Cardiac muscle cell (in vitro differentiated cells and primary cell): ENCODE measurements at places on chromosomes 1 and 21.

- peaks cover 2% of the 10 kb centered on the region for H3K36me3 ChIP-seq
- peaks cover 5% of the 10 kb centered on the region for H3K27me3 ChIP-seq
- no peaks in the 10 kb centered on the region for H3K4me1 ChIP-seq
- no peak overlapping the region for H3K4me3 ChIP-seq
- no peak overlapping the region for H3K27ac ChIP-seq
These were observed 2.0 kb upstream of the UTP25 start for GRCh38 chr1:209825591-209826434.

GRCh38 chr1:25568090-25568833 is 24.9 kb downstream of the LDLRAP1 start:
- H3K4me3 ChIP-seq: no peak overlapping the region
- DNase-seq: no peak
- H3K4me1 ChIP-seq: peaks cover 15% of the 10 kb centered on the region
- H3K27ac ChIP-seq: no peak overlapping the region
- no peaks in the 10 kb centered on the region for H3K36me3 ChIP-seq

GRCh38 chr1:170426596-170426995 is 105.4 kb upstream of the GORAB start:
- no peak overlapping the region for H3K4me3 ChIP-seq
- no peak for DNase-seq
- H3K27me3 ChIP-seq: no peaks in the 10 kb centered on the region
- no peaks in the 10 kb centered on the region for H3K36me3 ChIP-seq
- no peaks in the 10 kb centered on the region for H3K4me1 ChIP-seq

DNA sequence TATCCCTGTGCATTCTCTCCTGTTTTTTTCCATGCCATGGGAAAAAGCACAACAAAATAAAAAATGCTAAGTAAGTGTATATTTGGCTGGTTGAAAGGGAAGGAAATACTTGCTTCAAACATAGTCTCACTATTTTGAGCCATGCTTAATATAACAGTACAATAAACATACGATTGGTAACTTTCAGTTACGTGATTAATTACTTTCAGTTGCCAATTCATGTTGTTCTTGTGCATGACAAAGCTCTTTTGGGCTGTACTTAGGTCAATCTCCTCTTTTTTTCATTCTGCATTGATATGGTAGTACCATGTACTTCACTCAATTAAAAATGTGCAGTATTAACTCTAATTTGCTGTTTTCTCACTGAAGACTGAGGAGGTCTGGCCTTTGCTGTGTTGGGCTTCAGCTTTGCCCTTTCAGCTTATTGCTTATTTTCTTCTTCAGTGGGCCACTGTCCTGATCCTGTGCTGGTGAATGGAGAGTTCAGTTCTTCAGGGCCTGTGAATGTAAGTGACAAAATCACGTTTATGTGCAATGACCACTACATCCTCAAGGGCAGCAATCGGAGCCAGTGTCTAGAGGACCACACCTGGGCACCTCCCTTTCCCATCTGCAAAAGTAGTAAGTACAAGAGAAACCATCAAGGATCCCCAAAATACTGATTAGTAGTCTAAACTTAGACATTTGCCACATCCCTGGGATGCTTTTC is 2.7 kb downstream of the C4BPB start:
- no peak overlapping the region for H3K4me3 ChIP-seq
- H3K27ac ChIP-seq: no peak overlapping the region
- no peaks in the 10 kb centered on the region for H3K36me3 ChIP-seq
- H3K27me3 ChIP-seq: no peaks in the 10 kb centered on the region
- DNase-seq: no peak

GRCh38 chr1:228288536-228289238 is 80.8 kb downstream of the OBSCN start:
- H3K4me3 ChIP-seq: no peak overlapping the region
- H3K4me1 ChIP-seq: no peaks in the 10 kb centered on the region
- DNase-seq: no peak
- H3K36me3 ChIP-seq: peaks cover 78% of the 10 kb centered on the region
- no peaks in the 10 kb centered on the region for H3K27me3 ChIP-seq

DNA sequence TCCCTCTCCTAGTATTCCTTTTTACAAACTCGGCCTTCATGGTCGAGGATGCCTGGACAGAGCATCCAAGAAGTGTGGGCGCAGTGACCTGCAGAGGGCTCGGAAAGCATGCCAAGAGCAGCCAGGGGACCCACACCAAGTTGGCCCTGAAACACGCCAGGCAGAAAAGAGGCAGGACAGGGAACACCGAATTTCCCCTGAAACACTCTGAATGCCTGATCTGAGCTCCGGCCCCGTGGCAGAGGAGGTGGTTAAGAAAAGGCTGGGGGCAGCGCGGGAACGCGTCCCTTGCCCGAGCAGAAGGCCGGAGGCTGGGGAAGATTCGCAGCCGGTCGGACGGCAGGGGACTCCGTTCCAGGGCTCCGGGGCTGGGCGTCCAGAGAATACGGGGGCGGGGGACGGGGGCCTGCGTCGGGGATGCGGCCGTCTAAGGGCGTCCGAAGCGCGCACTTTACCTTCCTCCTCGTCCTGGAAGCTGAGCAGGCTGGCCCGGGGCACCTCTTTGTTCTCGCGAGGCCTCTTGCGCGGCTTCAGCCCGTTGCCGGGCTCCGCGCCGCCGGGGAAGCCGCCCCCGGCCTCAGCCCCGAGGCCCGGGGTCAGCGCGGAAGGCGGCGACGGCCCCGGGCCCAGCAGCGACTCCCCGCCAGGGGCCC is 558 bp downstream of the PAXBP1 start:
- peaks cover 6% of the 10 kb centered on the region for H3K36me3 ChIP-seq
- no peaks in the 10 kb centered on the region for H3K27me3 ChIP-seq
- H3K27ac ChIP-seq: peak overlapping the region; percentile 95
- H3K4me1 ChIP-seq: peaks cover 15% of the 10 kb centered on the region
- DNase-seq: peak; percentile 65

DNA sequence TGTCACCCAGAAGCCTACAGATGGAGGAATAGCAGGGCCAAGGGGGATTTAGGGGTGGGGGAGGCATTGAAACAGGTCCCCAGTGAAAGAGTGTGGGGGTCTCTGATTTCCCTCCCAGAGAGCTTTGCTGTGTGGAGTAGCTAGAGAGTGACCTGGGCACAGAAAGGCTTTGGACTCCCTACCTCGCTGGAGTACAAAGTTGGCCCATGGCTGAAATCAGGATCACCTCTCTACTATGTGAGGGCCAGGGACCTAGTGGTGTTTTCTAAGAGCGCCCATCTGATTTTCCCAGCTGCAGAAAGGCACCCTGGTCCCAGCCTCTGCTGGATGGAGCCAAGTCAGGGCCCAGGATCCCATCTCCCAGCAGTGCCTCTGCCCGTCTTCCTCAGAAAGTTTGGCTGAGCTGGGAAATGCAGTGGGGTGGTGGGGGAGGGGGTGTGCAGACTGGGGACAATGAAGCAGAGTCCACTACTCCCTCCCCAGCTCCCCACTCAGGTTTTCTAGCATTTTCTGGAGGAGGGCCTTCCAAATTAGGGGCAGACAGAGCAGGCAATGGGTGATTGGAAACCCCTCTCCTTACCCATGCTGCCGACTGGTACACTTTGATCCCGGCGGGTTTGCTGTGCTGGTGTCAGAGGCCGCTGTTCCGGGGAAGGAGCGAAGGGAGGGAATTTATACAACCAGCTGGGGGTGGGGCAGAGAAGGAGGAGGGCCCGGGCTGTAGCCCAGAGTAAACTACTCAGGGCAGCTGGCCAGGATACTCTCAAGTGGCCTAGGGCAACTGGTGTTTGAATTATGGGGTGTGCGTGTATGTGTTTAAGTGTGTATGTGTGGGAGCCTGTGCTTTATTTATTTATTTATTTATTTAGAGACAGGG is at the start of gene SELENBP1:
Gene SELENBP1 (minus strand): TSS at position 648 of the 877 bp plus-strand sequence. CDS start 64 bp downstream, at position 584.
- H3K36me3 ChIP-seq: no peaks in the 10 kb centered on the region
- peak; percentile 76 for DNase-seq
- no peaks in the 10 kb centered on the region for H3K27me3 ChIP-seq
- H3K4me3 ChIP-seq: peak within 1 kb of the TSS; percentile 38
- peaks cover 19% of the 10 kb centered on the region for H3K4me1 ChIP-seq

- no peak for DNase-seq
- no peak overlapping the region for H3K27ac ChIP-seq
- H3K27me3 ChIP-seq: no peaks in the 10 kb centered on the region
- no peaks in the 10 kb centered on the region for H3K36me3 ChIP-seq
These were observed 112.4 kb upstream of the ZNF648 start for GRCh38 chr1:182173808-182174512.

DNA sequence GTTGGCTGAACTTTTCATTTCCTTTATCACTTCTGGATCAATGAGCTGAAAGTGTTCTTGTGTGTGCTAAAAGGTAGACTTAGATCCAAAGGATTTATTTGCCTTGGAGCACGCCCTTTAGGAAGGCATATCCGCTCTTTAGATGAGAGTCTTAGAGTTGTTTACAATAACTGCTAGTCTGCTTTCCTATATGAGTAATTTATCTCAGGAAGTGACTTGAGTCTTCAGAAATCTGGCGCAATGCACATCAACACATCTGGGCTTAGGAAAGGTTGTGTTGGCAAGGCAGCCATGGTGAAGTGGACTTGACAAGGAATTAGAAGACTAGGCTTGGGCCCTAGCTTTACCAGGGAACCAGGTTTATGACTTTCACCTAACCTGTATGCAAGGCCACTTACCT is 204.1 kb upstream of the PTGFR start:
- H3K4me1 ChIP-seq: no peaks in the 10 kb centered on the region
- peak; percentile 82 for DNase-seq
- H3K27me3 ChIP-seq: no peaks in the 10 kb centered on the region
- no peak overlapping the region for H3K27ac ChIP-seq

GRCh38 chr1:179866616-179867015 is 11.0 kb downstream of the TOR1AIP2 start:
- no peak for DNase-seq
- peaks cover 31% of the 10 kb centered on the region for H3K36me3 ChIP-seq
- peaks cover 17% of the 10 kb centered on the region for H3K4me1 ChIP-seq
- no peak overlapping the region for H3K27ac ChIP-seq

GRCh38 chr21:38759413-38759812 is 46.3 kb upstream of the ETS2 start:
- no peaks in the 10 kb centered on the region for H3K27me3 ChIP-seq
- H3K4me1 ChIP-seq: peaks cover 33% of the 10 kb centered on the region
- DNase-seq: no peak
- no peaks in the 10 kb centered on the region for H3K36me3 ChIP-seq

- no peaks in the 10 kb centered on the region for H3K36me3 ChIP-seq
- no peak for DNase-seq
- no peak overlapping the region for H3K4me3 ChIP-seq
- no peaks in the 10 kb centered on the region for H3K4me1 ChIP-seq
These were observed 374.5 kb downstream of the PLA2G4A start for GRCh38 chr1:187203257-187203656.

GRCh38 chr1:84145068-84145467 is 997 bp downstream of the PRKACB start:
- DNase-seq: no peak
- no peaks in the 10 kb centered on the region for H3K36me3 ChIP-seq
- H3K27me3 ChIP-seq: no peaks in the 10 kb centered on the region
- no peak overlapping the region for H3K27ac ChIP-seq

GRCh38 chr1:159949981-159950381 is 4.1 kb downstream of the SLAMF9 start:
- H3K4me1 ChIP-seq: no peaks in the 10 kb centered on the region
- DNase-seq: no peak
- no peak overlapping the region for H3K27ac ChIP-seq
- no peak overlapping the region for H3K4me3 ChIP-seq
